HuH-7.5 (cell line): ENCODE measurements at places on chromosomes 16 and 17.

- DNase-seq: no peak
Measured at GRCh38 chr16:82609140-82609539, 17.6 kb upstream of the CDH13 start.

GRCh38 chr17:12055889-12056288 is 35.2 kb downstream of the MAP2K4 start:
- no peak for DNase-seq

GRCh38 chr17:67390646-67391361 is 13.7 kb downstream of the PITPNC1 start:
- no peak for DNase-seq

GRCh38 chr17:15184872-15185624 is 80.1 kb downstream of the PMP22 start:
- no peak for DNase-seq

- no peak for DNase-seq
Measured at GRCh38 chr16:75770051-75770450, 43.8 kb upstream of the CPHXL start.

GRCh38 chr17:41367426-41368075 is 2.1 kb downstream of the KRT33B start:
- DNase-seq: no peak

GRCh38 chr16:84617041-84617790 is 662 bp downstream of the COTL1 start:
- DNase-seq: peak; percentile 73

DNA sequence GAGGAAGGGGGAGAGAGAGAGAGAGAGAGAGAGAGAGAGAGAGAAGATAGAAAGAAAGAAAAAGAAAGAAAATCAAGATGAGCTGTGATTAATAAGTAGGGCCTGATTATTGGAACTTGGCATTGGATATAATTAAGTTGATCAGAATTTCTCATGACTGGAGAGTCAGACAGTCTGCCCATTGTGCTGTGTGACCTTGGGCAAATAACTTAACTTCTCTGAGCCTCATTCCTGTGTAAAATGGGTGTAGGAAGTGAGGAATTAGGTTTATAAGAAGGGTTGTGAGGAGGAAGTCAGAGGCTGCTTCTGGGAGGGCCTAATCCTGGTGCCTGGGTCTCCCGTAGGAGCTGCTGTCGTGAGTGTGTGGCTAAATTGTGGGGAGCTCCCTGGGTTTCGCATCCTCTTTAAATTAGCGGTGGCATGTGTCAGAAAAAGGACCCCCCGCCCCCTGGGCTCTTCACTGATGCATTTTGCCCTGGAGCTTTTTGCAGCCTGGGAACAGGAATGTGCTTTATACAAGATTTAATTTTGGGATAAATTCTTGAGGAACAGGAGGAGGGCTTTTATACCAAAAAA is 76.0 kb downstream of the CMIP start:
- DNase-seq: no peak

DNA sequence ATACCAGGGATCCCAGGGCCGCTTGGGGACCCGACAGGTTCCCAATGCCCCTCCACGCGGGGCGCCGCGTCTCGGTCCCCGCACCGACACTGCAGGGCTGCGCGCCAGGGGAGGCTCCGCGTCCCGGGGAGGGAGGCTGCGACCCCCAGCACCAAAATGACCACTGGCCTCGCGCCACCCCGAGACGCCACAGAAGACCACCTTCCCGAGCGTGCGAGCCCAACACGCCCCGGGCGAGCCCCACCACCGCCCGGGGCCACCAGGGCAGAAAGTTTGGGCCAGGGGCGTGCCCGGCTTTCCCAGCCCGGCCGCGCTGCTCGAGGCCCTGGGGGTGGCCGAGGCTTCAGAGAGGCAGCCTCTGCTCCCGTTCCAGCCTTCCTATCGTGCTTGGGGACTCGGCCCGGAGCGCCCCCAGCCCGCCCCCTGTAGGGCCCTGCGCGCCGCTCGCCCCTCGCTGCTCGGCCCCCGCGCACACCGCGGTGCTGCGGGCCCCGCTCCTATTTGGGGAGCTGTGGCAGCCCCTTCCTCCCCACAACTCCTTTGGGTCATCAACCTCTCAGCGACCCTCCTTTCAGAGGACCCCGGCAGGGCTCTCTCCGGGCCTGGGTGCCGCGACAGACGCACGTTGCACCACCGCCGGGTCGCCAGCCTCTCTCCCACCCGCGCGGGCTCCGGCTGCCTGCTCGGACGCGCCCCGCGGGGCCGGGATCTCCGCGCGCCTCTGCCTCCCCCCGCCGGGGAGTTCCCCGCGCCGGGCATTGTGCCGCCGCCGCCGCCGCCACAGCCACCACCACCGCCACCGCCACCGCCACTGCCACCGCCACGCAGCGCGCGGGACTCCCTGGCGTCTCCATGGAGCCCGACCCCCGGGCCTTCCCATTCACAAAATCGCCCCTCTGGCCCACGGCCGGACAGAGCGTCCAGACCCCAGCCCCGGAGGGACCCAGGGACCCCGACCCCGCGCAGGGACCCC is 892 bp downstream of the RBFOX3 start:
- no peak for DNase-seq

DNA sequence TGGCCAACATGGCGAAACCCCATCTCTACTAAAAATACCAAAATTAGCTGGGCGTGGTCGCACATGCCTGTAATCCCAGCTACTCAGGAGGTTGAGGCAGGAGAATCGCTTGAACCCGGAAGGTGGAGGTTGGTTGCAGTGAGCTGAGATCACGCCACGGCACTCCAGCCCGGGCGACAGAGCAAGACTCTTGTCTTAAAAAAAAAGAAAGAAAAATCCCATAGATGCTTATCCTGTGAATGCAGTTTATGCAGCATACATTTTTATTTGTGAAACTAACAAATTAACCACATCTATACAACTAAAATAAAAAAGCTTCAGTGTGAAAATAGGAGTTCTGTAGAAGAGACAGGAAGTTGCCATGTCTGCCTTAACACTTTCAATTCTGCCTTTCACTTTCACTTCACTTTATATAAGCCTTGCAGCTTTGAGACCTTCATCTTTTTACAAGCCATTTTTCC is 7.1 kb downstream of the IGSF6 start:
- DNase-seq: no peak

DNA sequence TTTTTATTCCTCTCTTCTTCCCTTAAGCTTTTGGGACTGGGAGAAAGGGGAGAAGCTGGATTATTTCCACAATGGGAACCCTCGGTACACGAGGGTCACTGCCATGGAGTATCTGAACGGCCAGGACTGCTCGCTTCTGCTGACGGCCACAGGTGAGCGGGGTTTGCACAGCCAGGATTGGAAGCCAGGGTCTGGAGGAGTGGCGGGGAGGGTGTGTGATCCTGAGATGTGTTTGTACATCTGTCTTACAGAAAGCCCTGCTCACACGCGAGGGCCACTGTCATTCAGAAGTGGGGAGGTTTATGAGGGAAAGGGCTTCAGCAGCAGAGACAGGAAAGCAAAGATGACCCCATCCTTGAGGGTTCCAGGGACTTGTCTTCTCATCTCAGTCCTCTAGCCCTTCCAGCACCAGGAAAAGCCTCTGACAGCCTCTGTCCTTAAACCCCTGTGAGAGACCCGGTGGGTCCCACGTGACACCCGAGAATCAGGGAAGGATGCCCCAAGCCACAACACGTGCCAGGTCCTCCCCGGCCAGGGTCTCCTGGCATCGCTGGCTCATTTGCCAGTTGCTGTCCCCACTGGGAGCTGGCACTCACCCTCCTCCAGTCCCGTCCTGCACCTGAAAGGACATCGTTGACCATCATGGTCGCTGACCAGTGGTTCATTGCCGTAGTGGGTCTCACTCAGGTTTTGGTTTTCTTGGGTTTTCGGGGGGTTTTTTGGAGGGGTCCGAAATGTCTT is 44.3 kb upstream of the CHMP6 start:
- no peak for DNase-seq

DNA sequence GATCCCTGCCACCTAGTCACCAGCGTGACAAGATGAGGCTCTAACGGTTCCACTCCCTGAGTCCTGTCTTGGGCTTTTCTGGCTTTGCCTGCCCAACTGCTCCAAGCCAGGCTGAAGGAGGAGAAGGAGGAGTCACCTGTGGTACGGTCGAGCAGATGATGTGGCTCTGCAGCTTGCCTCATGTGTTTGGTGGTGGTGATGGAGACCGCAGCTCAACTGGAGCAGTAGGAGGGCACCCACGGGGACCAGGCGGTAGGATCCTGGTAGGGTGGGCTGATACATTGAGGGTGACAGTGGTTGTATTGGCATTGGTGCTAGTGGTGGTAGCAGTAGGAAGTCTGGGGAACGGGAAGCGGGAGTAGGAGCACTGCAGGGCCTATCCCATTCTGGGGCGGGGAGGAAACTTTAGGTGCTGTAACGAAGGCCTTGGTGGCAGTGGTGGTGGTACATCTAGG is 202.8 kb upstream of the WSB1 start:
- DNase-seq: no peak

GRCh38 chr17:10121971-10122707 is 76.3 kb downstream of the GAS7 start:
- no peak for DNase-seq

DNA sequence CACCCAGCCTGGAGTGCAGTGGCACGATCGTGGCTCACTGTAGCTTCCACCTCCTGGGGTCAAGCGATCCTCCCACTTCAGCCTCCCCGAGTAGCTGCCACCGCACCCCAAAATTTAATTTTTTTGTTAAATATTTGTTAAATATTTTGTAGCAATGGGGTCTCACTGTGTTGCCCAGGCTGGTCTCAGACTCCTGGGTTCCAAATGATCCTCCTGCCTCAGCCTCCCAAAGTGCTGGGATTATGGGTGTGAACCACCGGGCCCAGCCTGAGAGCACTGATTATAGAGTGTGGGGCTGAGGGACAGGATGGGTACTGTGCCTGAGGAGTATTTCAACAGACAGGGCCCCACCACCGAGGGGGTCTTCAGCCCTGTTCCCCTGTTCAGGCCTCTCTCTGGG is 35.6 kb downstream of the TPSG1 start:
- DNase-seq: no peak

GRCh38 chr16:6035161-6035560 is 937.6 kb upstream of the EEF2KMT start:
- no peak for DNase-seq

- no peak for DNase-seq
Measured at GRCh38 chr16:12152740-12153139, 176.2 kb downstream of the SNX29 start.

DNA sequence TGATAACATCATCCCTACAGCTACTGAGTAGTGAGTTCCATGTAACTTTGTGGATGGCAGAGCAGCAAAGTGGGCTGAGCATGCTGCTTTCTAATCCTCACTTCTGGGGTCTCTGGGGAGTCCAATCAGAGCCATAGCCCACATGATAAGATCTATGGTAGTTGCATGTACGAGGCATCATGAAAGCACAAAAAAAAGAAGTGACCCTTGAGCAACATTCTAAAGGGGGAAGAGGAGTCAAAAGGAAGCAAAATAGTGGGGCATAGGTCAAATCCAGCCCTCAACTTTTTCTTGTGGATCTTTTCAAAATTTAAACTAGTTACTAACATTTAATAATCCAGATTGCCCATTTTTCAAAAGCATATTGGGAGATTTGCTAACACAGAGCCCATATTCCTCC is 208.5 kb upstream of the TOX3 start:
- no peak for DNase-seq

GRCh38 chr17:31488982-31489294 is 97.5 kb downstream of the RAB11FIP4 start:
- no peak for DNase-seq

- DNase-seq: no peak
Measured at GRCh38 chr16:56604966-56605365, 3.4 kb upstream of the MT2A start.

DNA sequence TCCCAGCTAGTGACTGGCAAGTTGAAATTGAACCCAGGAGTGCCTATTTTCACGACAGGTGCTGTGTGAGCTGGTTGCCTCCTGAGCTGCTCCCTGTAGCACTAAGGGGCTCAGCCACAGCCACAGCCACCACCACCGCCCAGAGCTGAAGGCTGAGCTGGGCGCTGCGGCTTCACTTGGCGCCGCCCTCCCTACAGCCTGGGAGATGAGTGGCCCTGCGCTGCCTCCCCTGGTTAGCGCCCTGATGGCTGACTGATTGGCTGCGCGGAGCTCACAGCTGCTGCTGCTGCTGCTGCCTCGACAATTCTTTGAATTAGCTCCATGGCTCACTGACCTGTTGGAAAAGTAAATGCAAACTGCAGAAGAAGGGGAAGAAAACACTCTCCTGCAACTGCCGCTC is 91.8 kb upstream of the TMEM132E start:
- DNase-seq: no peak

GRCh38 chr17:17056156-17056539 is 13.9 kb downstream of the MPRIP start:
- no peak for DNase-seq

GRCh38 chr17:21302711-21303425 is 18.4 kb downstream of the MAP2K3 start:
- DNase-seq: no peak

- no peak for DNase-seq
Measured at GRCh38 chr17:57603978-57604377, 141.1 kb downstream of the CCDC182 start.

DNA sequence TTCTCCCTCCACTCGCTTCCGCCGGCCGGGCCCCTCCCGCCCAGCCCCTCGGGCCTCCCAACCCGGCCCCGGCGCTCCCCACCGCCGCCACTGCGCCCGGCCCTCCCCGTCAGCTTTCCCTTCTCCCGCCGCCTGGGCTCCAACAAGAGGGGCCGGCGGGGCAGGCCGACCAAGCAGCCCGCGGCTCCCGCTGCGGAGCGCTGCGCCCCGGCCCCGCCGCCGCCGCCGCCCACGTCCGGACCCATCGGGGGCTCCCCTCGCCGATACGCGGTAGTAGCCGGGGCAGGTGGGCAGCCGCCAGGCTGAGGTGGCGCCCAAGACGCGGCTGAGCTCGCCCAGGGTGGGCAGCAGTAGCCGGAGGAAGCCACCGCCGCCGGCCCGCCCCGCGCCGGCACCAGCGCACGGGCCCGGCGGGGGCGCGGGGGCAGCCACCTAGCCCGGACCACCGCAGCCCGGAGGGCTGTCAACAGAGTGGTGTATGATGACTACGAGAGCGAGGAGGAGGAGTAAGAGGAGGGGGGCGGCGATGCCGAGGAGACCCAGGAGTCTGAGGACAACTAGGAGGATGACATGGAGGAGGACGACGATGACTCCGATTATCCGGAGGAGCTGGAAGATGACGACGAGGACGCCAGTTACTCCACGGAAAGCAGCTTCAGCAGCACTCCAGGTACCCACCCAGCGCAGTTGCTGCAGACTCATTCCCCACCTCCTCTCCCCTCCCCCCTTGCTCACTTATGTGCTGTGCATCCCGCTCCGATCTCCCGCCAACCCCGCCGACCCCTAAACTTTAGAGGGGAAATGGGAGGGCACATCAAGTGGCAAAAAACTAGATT is 498 bp downstream of the LRRC37B start:
- DNase-seq: peak; percentile 54

DNA sequence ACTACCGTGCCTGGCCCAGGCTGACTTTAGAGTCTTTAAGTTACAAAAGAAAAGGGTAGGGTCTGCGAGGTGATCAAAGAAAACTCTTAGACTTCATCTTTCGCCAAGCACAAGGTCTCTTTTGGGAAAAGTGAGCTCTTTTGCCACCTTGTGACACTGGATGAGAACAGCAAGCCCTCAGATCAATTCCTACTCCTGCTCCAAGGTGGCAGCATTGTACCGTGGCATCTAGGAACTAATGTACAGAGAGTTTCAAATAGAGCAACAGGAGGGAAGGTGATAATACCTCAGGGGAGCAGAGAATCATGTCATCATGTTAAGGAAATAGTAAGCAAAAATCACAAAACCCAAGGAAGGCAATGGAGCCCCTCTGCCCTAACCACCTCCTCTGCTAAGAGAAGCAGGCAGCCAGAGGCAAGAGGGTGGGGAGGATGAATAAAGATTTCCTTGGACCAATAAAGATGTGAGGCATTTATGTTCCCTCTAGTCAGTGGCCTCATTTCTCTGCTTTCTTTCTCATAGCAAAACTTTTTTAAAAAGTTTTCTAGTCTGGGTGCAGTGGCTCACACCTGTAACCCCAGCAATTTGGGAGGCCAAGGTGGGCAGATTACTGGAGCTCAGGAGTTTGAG is 2.1 kb upstream of the C17orf78 start:
- no peak for DNase-seq
